ENCODE measurements at places on chromosomes 3 and 15.

DNA sequence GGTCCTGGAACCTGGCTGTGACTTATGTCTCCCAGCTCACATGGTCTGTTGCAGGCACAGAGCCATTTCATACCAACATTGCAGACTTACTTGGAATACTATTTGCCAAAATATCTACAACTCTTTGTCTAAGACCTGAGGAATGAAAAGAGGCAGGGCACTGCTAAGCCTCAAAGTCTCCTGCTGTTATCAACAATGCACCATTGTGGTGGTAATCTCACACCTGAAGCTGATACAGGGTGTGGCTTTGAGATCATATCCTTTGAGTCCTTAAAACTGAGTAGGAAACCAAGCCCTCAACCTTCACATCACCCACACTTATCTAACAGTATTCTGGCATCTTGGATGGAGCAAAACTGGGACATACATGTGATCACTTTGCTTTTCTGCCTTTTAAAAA, 782.0 kb downstream of the EPHA3 start:
- DNase-seq, result no peak

DNA sequence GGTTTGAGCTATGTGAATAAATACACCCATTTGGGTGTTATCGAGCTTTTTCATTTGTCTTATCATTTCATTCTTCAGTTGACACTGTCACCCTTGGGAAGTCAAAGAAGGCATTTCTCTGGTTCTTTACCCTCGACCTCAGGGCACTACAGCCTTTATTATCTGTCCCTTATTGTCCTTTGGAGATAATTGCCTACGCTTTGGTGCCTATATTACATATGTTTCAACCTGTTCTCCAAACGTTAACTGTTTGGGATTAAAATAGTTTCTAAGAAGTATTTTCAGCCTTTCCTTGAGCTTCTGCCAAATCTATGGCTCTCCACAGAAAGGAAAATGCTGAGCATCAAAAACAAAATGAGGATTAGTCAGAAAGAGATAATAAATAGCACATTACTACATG, 395.4 kb upstream of the ADAMTS9 start:
- DNase-seq, result no peak

DNA sequence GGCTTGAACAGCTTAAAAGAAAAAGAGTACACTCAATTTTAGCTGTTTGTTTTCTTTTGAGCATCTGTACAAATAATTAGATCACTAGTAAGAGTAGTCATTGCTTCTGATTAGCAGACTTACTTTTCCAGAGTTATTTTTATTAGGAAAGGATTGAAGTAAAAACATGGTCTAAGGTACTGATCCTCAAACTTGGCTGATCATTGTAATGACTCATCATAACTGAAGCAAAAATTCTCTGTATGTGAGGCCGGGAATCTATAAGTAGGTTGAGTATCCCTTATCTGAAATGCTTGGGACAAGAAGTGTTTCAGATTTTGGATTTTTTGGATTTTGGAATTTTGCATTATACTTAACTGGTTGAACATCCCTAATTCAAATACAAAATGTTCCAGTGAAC, 12.4 kb downstream of the NMD3 start:
- no peak for DNase-seq

- DNase-seq, result no peak
Measured at GRCh38 chr3:105938101-105938500, 69.3 kb upstream of the CBLB start.

GRCh38 chr3:39143051-39143885, 10.1 kb downstream of the CSRNP1 start:
- no peak for DNase-seq

- no peak for DNase-seq
Measured at GRCh38 chr3:59558906-59559720, 509.3 kb upstream of the CFAP20DC start.

DNA sequence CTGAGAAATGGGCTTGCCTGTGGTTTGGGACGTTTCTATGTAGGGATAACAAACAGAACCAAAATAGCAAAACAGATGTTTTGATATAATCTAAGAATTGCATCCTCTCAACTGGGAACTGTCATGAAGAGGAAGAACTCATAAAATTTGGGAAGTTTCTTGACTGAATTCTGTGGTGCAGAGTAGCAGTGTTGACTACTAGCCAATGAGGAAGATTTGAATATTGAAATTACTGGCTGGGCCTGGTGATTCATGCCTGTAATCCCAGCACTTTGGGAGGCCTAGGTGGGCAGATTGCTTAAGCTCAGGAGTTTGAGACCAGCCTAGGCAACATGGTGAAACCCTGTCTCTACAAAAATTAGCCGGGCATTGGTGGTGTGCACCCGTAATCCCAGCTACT, 42.2 kb downstream of the ZNF609 start:
- DNase-seq, result no peak

DNA sequence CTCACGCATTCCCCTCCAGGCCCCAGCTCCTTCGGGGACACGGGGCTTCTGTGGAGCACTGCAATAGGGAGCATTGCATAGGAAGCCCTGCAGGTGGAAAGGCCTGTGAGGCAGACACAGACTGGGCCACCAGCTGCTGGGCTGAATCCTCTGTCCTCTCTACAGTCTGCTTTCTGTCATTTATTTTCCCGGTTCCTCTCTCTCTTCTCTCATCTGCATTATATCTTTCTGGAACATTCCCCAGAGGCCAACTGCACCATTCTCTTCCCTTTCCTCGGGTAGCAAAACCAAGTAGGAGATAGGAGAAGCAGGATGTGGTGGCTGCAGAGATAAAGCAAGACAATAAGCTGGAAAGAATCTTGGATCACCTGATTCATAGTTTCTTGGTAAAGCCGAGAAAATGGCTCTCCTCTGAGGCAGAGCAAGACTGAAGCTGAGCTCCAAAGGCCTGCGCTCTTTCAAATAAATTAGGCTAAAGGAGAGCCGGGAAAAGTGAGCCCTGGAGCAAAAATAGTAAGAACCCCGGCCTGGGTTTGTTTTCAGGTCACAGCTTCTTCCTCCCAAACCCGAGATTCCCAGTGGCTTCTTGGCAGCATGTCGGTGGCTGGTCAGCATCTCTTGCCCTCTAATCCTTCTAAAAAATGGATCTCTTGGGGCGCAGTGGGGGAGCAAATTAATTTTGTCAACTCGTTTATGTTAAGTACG, 5.3 kb downstream of the TM4SF4 start:
- no peak for DNase-seq

GRCh38 chr3:64058566-64058965, 35.3 kb upstream of the PSMD6 start:
- no peak for DNase-seq

DNA sequence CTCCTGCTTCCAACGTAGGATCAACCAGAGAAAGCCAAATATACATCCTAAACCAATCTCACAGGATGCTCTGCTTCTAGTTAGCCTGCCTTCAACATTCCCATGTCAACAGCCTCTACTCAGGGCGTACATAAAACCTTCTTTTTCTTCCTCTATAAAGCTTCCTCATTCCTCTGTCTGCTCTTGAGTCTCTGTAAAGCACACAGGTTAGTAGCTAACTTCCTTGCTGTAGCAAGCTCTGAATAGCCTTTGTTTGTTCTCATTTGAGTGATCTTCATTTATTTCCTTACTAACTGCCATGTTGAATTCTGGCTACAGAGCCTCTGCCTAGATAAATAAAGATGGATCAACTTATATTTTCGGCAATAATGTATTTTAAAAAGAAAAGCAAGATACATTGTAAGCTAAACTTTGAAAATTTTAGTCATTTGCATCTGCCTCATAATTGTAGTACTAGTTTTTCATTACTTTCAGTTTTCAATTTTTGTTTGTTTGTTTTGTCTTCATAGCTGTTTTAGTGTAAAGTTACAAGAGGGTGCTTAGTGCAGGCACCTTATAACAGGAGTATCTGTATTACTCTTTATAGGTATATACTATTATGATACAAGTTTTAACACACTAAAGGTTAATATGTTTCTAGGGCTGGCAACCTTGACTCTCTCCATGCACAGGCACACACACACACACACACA, 498.2 kb downstream of the PYDC2 start:
- DNase-seq, result no peak

GRCh38 chr3:14516738-14517345, 23.3 kb downstream of the GRIP2 start:
- no peak for DNase-seq

DNA sequence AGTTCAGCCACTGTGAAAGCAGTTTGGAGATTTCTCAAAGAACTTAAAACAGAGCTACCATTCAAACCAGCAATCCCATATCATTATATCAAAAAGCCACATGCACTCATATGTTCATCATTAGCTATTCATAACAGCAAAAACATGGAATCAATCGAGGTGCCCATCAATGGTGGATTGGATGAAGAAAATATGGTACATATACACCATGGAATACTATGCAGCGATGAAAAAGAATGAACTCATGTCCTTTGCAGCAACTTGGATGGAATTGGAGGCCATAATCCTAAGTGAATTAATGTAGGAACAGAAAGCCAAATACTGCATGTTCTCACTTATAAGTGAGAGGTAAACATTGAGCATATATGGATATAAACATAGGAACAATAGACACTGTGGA, 32.1 kb downstream of the IMPG2 start:
- DNase-seq, result no peak

DNA sequence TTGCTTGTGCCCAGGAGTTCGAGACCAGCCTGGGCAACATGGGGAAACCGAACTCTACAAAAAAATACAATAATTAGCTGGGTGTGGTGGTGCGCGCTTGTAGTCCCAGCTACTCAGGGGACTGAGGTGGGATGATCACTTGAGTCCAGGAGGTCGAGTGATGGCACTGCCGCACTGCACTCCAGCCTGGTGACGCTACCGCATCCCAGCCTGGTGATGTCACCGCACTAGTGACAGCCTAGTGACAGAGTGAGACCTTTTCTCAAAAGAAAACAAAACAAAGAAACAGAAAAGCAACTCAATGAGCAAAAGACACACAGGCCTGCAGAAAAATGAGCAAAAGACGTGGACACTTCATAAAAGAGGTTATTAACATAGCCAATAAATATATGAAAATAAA, 19.9 kb upstream of the SYNM start:
- no peak for DNase-seq

- DNase-seq, result no peak
Measured at GRCh38 chr3:45555666-45556065, 38.9 kb upstream of the LIMD1 start.

DNA sequence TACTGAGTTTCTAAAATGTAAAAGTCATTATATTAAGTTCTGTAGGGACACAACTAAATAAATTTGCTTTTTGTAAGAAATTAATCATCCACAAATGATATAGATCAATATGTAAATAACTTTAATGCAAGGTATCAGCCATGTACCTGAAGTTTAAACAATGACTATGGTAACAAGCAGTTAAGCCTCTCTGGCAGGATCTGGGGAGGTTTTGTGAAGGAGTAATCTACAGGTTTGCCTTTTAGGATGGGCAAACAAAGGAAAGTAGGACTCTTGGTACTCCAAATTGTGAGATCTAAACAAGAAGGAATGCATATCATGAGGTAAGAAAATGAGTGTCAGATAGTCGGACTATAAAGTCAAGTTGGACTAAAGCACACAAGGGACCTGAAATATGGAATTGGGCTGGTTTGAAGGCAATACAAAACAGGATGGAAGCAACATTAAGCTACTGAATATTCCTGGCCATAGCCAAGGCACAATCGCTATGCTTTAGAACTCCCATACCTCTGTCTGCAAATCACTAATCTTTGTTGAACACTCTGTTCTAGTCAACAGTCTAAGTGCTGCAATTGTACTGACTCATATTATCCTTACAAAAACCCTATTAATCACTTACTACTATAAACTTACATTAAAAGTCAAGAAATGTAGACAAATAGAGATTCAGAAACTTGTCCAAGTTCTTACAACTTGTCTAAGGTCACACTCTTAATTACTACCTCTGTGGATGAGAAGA, 412.8 kb downstream of the DIPK2A start:
- no peak for DNase-seq

DNA sequence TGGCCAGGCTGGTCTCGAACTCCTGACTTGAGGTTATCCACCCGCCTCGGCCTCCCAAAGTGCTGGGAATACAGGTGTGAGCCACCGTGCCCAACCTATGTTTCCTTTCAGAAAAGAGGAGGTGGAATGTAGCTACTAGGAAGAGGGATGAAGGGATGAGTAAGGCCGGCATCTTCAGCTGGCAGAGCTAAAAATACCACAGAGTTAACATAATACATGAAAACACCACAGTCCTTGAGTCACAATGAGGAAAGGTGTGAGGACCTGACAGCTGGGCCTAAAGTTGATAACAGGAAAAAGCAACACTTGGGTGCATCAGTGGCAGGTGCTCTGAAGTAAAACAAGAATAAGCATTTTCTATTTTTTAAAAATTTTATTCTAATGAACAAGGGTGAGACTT, 392.2 kb downstream of the DIPK2A start:
- DNase-seq, result no peak

GRCh38 chr15:100152463-100152862, 189.3 kb downstream of the ADAMTS17 start:
- DNase-seq, result no peak

GRCh38 chr3:177733233-177733632, 536.0 kb upstream of the TBL1XR1 start:
- no peak for DNase-seq

GRCh38 chr3:49786357-49787181, at the start of gene IP6K1:
TSS of gene IP6K1 (minus strand) at chr3:49786542. CDS start at chr3:49748040, 38,502 bp downstream.
- peak; percentile 99 for DNase-seq

DNA sequence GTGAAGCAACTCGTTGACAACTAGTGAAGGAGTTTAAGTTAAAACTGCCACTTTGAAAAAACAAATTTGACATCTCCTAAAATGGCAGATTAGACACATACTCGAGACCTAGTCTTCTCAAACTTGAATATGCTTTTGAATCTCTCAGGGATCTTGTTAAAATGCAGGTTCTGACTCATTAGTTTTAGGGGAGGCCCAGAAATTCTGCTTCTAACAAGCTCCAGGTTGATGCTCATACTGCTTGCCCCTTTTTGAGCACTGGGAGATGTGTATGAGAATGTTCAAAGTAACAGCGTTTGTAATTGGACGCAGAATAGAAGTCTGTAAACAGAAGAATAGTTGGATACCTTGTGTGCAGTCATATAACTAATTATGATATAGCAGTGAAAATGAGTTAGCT, 1.6 kb downstream of the C3orf38 start:
- no peak for DNase-seq

DNA sequence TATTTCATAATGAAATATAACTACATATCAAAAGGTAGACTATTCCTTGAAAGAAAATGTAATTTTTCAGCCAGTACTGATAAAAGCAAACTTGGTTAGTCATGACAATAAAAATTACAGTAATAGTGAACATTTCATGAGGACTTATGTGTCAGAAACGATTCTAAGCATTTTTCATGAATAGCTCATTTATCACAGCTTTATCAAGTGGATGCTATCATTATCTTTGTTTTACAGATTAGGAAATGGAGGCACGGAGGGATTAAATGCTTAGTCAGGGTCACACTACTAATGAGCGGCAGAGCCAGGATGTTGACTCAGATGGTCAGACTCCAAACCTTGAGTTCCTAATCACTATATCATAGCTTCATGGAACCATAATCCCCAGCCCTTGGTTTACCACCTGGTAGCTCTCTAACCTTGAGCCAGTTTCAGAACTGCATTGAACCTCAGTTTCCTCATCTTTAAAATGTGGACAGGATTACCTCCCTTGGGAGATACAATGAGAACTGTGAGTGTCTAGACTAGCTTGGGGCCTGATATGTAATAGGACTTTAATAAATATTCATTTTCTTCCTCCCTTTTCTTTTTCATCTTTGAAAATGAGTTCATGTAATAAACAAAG, 85.4 kb downstream of the TNIK start:
- DNase-seq, result no peak

All from activated CD8-positive, alpha-beta memory T cell treated with anti-CD3 and anti-CD28 coated beads, Interleukin-2, amount 50 U/mL, for 4 hours (primary cell).